SHP77 treated with DMSO at 0.1 percent for 48 hours (cell line): ENCODE measurements at places on chromosomes 2 and 18.

DNA sequence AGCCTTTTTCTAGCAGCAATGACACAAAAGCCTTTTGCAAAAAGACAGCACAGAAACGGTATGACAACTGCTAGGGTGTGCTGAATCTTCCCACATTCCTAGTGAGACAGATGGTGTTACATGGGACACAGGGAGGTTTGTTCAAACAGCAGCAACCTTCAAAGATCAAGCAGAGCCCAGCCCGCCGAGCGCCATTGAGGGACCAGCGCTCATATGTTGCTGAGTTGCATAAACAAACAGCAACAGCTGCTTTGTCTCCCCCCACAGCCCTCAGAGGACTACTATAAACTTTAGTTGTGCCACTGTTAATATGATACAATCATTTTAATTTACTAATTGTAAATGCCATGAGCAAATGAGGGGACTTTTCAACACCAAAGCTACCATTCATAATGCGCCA, 117.7 kb downstream of the ZEB2 start:
- DNase-seq: peak; percentile 25

- DNase-seq: no peak
Measured at GRCh38 chr18:40006634-40007033, 1948.4 kb upstream of the PIK3C3 start.

DNA sequence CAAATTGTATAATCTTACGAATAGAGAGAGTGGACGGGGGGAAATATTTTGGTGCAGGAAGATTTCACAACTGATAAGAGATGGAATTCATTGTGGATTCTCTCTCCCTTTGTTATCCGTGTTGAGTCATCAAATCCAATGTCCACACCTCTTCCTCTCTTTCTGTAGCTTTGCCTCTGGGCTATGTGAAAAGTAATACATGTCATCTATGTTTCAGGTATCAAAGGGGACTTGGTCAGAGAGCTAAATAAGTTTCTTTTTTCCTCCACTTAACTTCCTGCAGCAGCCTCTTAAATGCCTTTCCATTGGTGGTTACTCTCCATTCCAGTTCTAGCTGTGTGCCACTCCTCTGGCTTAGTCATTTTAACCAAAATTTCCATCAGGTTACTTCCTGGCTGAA, 169.3 kb upstream of the NXPH2 start:
- DNase-seq: no peak

DNA sequence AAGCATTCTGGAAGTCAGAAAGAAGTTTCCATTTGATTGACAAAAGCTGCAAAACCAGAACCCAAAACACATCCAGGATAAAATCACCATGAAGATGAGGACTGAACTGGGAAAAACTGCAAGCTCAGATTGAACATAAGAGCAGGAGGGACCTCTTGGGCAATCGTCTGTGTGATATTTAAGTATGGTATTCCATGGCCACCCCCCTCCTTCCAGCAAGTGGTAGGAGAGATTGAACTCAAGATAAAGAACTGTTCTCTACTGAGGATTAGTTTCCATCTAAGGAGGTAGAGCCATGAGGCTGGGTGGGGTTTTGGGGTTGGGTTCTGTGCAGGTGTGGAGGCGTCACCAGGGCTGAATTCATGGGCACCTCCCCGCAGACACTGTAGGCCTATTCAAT, 251.1 kb downstream of the NCKAP5 start:
- no peak for DNase-seq

DNA sequence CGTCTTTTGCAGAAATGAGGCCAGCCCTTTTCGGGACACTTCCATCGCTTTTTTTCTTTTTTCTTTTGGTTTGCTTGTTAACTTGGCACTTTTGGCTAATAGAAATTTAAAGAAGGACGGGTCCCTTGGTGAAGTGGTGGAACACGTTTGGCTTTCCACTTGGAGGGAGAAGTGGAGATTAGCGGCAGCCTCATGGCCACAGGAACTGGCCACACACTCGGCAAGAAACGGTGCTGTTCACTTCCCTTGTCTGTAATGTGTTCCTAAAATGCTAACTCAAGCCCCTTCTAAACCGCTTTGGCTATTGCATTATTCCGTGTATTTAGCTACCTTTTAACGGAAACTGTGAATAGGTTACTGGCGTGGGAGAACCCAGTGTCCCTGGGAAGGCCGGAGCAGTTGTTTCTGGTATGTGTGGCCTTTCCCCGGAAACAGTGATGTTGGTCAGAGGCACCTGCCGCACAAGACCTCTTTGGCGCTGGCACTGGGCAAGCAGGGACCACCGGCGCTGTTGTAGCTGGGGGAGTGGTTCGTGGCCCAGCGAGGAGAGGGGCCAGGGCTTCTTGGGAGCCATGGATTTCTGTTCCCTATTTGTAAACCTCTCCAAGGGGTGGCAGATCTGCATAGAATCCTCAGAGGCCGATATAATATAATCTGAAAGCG, 981 bp downstream of the RAMP1 start:
- no peak for DNase-seq

DNA sequence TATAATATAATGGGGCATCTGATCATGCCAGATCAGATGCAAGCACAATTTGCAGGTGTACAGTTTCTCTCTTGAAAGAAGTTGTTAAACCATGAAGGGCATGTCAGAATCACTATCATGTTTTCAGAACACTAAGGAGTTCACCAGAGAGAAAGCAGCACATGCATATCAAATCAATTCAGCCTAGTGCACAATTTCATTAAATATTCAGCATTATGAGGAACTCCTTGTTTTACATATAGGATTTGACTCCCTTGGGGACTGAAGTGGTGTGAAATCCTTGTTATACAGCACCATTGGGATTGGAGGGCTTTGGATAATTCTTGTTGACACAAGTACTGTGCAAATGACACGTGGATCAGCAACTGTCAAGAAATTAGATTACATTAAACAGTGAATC, 562.1 kb upstream of the KLHL29 start:
- DNase-seq: no peak

GRCh38 chr2:70069049-70069448, 18.2 kb upstream of the PCBP1 start:
- no peak for DNase-seq

GRCh38 chr2:121255358-121255757, 29.6 kb downstream of the TFCP2L1 start:
- DNase-seq: no peak

GRCh38 chr18:80168982-80169381, 59.9 kb downstream of the ADNP2 start:
- no peak for DNase-seq

DNA sequence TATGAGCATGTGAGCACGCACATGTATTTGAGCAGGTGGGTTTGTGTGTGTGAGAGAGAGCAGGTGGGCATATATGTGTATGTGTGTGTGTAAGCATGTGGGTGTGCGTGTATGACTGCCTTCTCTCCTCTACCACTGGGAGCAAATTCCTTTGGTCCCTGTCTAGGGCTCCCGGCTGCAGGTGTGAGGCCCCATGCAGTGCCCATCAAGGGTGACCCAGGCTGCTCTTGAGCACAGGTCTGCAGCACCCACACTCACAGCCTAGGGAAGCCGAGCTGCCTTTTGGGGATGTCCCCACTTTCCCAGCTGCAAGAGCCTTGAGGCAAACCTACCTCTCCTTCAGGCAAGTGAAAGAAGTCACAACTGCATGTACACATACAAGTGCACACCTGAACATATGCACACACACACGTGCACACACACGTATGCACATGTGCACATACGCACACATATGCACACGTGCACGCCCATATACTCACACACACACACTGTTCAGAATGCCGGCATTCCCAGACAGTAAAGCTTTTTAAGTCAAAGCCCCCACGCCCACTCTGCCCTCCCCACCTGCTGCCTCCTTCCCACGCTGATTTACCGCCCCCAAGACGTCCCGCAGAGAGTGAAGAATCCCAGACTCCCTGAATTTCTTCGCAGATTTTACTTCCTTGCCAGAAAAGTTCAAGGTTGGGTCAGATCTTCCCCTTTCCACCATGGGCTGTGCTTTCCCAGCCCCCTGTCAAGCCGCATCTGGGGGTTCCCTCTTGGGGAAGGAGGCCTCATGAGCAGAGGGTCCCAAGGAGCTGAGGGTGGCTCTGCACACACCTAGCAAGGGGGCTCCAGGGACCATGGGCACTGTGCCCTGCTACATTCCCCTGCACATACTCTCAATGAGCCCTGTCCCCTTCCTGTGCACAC, 170.6 kb downstream of the TWIST2 start:
- DNase-seq: no peak

- no peak for DNase-seq
Measured at GRCh38 chr2:162174746-162175145, 22.7 kb upstream of the GCG start.

- no peak for DNase-seq
Measured at GRCh38 chr2:182917924-182918323, 51.5 kb upstream of the FRZB start.

GRCh38 chr2:42171396-42171980, 2.3 kb downstream of the EML4 start:
- no peak for DNase-seq

- no peak for DNase-seq
Measured at GRCh38 chr2:231293163-231293562, 94.7 kb downstream of the ARMC9 start.

DNA sequence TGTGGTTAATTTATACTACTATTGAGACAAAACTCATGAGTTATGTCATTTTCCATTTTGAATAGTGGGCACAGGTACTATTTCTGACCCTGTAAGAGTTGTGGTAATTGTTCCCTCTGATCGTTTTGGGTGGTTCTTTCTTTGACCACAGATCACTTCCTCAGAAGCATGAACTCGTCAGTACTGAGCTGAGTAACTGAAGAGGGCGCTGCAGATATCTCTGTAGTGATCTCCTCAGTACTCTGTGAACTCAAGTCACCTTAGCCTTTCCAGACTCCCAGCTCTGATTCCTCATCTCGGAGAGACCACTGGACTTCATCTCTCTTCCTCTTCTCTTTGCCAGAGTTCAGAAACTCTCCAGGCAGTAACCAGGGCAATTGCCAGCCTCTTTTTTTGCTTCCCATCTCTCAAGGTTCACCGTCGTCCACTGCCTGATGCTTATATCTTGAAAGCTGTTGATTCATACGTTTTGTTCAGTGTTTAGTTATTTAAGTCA, 9.4 kb upstream of the IL1RL1 start:
- no peak for DNase-seq

DNA sequence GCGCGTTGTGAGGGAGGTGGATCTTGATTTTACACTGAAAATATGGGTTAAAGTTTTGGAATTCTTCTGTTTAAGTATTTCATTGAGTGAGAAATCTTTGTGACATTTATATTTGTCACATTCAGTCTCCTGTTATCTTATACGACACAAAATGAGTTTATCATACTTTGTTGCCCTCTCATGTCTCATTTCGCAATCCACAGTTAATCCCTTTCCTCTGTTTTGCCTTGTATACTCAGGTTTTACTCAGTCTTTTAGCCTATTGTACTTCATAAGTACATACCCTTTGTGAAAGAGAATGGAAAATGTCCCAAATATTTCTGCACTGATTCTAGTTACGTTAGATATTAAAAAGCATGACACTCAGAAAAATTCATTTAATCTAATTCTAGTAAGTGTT, 142.7 kb downstream of the ATP9B start:
- DNase-seq: no peak

- no peak for DNase-seq
Measured at GRCh38 chr2:71896385-71897136, 251.1 kb downstream of the CYP26B1 start.
